Posterior vena cava (tissue), 2 donors: ENCODE measurements at places on chromosomes 5 and 9. TPM values are rescaled to one million over a fixed set of nuclear protein-coding genes. Genes with fewer than 3 reads are reported as not detected.

- no peak for DNase-seq
These were observed 416.1 kb upstream of the IZUMO3 start for GRCh38 chr9:24961762-24962161.

- DNase-seq, result peak; percentile 94
These were observed 26.1 kb upstream of the CSF1R start for GRCh38 chr5:150112201-150113046.

- DNase-seq, result no peak
These were observed 142.7 kb downstream of the PIP5K1B start for GRCh38 chr9:68847765-68848164.

Gene ADRB2
- total RNA-seq, result 2.1 TPM

GRCh38 chr9:33320568-33321261 lies 30.4 kb downstream of the NFX1 start:
- DNase-seq, result no peak

DNA sequence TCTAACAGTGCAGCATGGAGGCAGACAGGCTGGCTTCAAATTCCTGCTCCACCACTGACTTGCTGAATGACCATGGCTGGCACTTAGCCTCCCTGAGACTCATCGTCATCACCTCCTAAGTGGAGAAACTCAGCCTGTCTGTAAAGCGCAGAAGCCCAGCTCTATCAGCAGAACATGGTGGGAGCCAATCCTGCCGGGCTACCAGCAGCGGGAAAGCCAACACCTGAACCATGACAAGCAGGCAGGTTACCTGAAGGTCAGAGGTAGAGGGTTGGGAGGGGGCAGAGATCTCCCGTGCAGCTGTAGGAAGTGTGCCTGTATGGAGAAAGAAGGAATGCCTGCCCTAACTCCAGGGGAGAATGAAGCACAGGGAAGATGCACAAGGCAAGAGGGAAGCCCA lies 72.6 kb upstream of the LRRTM2 start:
- no peak for DNase-seq

GRCh38 chr5:136028782-136029742 lies at the start of gene TGFBI:
Gene TGFBI, plus strand, starts transcription at chr5:136028988. Its CDS starts 68 bp downstream, at chr5:136029056.
- DNase-seq, result peak; percentile 91

DNA sequence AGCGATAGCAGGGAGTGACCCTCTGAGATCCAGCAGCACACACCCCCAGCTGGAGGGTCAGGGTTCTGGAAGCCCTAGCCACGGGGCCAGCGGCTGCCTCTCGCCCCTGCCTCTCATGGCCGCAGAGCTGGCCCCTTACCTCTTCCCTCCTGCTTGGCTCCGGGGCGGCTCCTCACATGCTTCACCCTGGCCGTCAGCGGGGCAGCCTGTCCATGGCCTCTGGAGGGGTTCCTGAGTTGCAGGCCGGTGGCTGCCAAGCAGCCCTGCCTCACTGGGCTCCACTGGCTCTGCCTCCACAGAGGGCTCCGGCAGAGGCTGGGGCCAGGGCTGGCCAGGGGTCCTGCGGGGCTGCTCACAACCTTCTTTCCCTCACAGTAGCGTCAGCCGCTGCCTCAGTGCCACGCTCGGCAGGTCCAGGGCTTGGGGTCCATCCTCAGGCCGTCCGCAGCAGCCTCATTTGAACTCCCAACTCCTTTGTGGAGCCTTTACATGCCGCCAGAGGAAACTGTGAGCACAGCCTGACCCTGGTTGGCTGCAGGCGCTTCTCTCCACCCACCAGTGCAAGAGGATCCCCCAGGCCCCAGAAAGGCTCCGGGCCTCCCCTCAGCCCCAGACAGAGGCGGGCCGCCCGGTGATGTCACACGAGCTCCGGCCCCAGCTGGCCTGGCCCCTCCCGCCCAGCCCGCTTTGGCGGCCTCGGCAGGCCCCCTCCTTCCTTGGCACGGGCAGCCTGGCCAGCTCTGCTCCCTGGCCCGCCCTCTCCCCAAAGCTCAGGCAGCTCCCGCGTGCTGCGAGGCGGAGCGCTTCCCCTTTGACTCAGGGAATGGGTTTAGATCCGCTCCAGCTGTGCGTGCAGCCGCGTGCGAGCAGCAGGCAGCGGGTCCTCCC lies at the start of gene ANGPTL2:
Gene ANGPTL2, minus strand, starts transcription at position 460 of the 888 bp plus-strand sequence. CDS start 13,904 bp downstream, outside the sequence.
- peak; percentile 97 for DNase-seq

GRCh38 chr5:40547994-40548575 lies 131.6 kb upstream of the PTGER4 start:
- no peak for DNase-seq

Gene PCDHB14
- 5.0 TPM for total RNA-seq

DNA sequence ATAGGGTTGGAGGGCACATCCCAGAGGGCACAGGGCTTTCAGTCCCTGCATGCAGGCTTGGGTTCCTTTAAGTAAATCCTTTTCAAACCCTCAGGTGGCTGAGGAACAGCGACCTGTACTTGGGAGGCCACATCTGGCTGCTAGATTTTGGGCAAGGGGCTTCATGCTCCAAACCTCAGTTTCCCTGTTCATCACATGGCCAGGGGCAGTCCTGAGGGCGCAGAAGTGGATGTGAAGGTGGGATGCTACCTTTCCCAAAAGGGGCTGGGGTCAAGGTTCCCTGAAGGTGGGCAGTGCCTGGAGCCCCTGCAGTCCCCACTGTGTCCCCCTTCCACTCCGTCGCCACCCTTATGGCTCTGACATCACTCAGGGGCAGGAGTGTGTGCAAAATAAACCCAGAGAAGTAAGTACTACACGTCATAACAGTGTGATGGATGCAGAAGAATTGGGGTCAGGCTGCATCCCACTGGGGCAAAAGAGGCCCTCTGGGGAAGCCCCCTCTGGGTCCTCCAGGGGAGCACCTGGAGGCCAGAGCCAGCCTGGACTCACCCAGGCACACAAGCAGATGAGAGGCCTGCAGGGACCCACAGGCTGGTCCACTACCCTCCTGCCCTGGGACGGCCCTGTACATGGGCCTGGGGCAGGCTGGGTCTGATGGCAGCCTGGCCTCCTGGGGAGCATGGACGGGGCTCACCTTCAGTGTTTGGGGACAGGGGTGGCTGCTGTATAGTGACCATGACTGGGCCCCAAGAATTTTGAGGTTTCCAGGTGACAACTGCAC lies 1.9 kb upstream of the CARD19 start:
- DNase-seq, result peak; percentile 74

- DNase-seq, result no peak
These were observed 551.6 kb downstream of the PRDM9 start for GRCh38 chr5:24059006-24059405.

DNA sequence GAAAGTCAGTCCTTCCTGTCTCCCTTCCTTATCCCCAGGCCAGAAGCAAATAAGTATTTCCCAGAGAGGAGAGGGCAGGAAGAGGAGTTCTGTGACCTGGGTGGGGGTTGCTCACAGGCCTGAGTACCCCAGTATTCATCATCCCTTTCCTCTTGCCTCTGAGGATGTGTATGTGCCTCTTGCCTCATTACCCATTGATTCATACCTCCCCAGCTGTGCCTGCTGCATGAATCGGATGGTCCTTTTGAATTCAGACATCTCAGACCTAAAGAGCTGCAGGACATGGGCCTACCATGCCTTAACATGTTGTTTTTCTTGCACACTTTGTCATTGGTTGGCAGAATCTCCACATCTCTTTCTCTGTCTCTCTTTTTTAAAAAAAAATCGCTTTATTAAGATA lies 112.8 kb upstream of the SHB start:
- DNase-seq, result no peak

GRCh38 chr5:179065703-179066102 lies 5.5 kb downstream of the ZNF354C start:
- no peak for DNase-seq

Gene SLIT3
- 140 TPM for total RNA-seq

Gene GGTA1
- 11.0 TPM for total RNA-seq

DNA sequence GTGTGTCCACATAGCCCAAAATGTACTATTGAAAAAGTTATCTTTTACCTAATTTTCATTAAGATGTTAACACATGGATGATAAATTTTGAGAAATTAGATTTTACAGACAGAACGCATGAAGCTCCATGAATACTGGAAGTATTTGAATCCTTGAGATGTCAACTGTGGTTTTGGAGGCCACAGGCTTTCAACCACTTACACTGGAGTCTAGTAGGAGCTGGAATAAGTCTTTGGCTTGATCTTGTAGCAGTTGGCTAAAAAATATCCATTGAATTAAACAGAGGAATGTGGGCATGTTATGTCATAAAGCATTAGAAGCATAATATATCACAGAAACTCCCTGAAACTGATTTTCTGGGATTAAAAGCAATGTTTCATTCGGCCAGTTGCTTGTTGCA lies 52.9 kb downstream of the CAMK4 start:
- no peak for DNase-seq
